ENCODE measurements at places on chromosomes 7 and 10.

DNA sequence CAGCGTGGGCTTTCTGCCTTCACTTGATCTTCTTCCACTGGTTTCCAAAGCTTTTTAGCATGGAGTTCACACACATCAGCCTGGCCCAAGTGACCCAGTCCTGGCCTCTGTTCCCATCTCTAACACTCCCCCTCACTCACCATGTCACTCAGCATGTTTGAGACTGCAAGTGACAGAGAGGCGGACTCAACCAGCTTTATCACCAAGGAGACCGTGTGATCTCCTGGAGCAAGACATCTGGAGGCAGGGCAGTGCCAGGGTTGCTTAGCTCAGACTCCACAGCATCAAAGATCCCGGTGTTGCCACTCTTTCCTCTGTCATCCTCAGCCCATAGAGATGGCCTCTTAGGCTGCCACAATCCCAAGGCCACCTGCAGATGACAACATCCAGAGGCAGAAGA is 39.4 kb downstream of the FAM241B start:
- no peak for DNase-seq

DNA sequence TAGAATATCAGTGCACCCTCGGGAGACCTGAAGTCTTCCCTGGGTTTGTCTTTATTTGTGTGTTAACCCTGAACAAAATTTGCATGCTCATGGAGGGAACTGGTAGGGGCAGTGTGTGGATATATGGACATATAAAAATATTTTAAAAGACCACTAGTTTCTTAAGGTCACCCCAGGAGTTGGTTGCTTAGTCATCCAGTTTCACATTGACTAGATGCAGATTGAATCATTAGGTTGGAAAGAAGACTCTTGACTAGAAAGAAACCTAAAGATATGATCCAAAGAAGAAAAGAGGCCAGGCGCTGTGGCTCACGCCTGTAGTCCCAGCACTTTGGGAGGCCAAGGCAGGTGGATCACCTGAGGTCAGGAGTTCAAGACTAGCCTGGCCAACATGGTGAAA is 137.1 kb downstream of the KAT6B start:
- no peak for DNase-seq

GRCh38 chr7:132677918-132678317 is 101.6 kb upstream of the PLXNA4 start:
- DNase-seq, result no peak

- DNase-seq, result no peak
Observed at GRCh38 chr7:131164025-131164925, 163.4 kb upstream of the MKLN1 start.

GRCh38 chr7:84720456-84721097 is 466.3 kb downstream of the SEMA3D start:
- DNase-seq, result no peak

- no peak for DNase-seq
Observed at GRCh38 chr7:45460379-45460778, 113.8 kb upstream of the ADCY1 start.

GRCh38 chr10:58993480-58994221 is 182.8 kb upstream of the PHYHIPL start:
- DNase-seq, result no peak

GRCh38 chr7:81715984-81716588 is 53.8 kb downstream of the HGF start:
- no peak for DNase-seq

DNA sequence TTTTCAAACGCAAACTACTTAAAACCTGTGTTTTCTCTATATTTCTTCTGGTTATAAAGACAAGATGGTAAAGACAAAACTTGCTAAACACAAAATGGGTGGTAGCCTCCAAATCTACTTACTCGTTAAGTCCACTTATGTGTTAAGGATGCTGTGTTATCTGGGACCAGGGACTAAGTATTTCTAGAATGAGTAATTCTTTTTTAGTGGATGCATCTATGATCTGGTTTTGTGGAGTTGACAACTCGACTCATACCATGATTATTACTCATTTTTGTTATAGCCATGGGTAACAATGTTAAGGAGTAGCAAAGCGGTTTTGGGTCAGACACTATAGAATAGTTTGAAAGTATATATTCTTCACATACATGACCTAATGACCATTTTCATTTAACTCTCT is 239.5 kb upstream of the FOXP2 start:
- no peak for DNase-seq

DNA sequence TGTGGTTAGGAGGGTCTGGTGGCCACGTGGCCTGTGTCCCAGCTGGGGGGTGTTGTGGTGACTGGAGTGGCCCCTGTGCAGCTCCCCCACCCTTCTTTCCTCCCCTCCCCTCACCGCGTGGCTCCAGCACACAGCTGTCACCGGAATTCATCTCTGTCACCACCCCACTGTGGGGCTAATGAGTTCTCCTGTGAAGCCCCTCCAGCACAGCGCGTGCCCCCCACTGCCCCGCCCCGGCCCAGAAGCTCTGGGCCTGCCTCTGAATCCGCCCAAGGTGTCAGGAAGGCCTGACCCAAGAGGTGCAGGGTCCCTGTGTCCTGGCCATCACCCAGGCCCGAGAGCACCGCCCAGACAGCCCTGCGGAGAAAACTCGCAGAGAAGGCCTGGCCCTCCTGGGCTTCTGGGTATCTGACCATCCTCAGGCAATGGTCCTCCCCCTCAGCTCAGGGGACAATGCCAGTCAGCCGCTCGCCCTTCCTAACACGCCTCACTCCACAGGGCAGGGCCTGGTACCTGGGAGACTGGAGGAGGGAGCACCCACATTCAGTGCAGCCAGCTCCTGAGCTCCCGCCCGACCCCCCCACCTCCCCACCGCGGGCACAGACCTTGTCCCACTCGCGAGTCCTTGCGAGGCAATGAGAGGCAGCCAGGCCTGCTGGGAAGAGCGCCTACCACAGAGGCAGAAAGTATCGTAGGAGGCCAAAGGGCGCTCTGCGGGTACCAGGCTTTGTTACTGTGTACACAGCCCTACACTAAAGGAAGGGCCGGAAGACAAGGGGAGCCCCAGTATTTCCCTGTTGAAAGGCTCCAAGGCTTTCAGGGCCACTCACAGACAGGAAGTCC is 38.2 kb downstream of the GBX1 start:
- no peak for DNase-seq

GRCh38 chr7:149819961-149820340 is 18.2 kb upstream of the ZNF862 start:
- no peak for DNase-seq

- no peak for DNase-seq
Observed at GRCh38 chr7:21953781-21954180, 8.1 kb upstream of the CDCA7L start.

GRCh38 chr10:37960591-37961137 is 15.8 kb downstream of the ZNF25 start:
- DNase-seq, result no peak

DNA sequence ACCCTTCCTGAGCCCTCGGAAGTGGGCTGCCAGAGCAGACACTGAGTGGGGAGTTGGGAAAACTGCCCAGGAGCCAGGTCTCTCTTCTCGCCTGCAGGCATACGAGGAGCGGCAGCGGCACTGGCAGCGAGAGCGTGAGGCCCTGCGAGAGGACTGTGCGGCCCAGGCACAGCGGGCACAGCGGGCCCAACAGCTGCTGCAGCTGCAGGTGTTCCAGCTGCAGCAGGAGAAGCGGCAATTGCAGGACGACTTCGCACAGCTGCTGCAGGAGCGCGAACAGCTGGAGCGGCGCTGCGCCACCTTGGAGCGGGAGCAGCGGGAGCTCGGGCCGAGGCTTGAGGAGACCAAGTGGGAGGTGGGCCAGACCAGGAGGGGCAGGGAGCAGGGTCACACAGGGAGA is 5.8 kb downstream of the LZTS2 start:
- no peak for DNase-seq

DNA sequence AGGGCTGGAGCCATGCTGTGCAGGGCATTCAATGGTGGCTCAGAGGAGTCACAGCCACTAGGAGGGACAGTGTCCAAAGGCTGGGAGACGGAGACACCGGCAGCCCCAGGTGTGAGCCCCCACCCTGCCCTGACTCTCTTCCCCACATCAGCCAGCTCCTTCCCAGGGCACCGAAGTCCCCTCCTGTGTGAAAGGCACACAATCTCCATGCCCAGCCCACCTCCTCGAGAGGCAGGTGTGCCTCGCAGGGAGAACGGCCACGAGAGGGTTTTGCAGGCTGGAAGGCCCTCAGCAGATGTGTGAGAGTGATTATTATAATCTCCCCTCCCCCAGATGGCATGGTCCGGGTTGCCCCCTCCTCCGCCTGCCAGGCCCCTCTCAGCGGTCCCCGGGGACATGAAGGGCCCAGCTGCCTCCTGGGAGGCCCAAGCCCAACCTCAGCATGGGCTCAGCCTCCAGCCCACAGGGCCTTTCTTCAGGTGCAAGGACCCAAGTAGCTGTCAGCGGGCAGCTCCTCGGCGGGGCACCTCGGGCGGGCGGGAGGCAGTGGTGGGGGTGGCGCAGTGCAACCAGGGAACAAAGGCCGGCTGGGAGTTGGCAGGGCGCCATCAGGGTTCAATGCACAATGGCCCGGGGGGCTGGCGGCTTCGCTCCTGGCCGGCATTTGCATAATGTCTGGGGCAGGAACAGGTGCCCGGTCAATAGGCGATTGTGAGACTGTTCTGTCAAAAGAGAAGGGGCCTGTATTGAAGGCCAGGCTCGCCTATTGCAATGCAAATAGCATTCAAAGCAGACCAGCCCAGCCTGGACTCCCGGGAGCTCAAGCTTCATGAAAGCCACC is 155.3 kb upstream of the ZMIZ1 start:
- DNase-seq, result no peak

- DNase-seq, result no peak
Observed at GRCh38 chr10:86775056-86775869, 18.8 kb downstream of the BMPR1A start.
